ENCODE measurements at places on chromosomes 2 and 18.
A peak's percentile ranks its signal among the peaks of the same experiment; 100 is the strongest.

DNA sequence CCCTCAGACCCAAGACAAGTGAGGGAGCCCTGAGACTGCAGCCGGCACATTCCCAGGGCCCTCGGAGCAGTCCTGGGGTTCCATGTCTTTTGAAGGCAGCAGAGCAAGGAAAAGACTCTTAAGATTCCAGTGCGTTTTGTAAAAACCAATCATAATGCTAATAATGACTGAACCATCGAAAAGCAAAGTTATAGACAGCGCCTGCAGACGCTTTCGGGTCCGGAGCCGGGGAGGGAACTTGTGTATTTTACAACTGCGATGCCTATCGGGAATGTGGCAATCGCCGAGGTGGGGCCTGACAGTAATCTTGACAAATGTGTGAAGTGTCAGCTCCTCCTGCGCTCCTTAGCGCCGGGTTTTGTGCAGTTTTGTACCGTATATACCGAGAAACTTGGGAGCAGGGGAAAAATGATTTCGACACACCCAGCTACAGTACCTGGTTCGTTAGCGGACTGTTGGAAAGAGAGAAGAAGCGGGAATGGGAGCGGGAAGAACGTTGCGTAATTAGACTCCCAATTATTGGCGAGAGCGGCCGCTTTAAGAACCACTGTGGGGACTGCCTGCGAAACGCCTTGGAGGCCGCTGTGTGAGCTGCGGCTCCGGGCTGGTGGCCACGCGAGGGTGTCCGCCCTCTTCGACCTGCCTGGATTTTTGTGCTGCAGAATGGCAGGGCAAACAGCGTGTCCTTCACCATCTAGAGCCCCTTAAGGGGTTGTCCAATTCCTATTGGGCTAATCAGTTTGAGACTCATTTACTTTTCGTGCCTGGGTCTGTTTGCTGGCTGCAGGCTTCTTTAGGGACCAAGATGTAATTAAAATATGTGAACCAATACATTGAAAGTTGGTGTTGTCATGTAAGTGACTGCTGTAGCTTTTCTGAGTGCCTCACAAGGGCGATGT is 2.4 kb downstream of the EPAS1 start:
- DNase-seq = peak; percentile 56

DNA sequence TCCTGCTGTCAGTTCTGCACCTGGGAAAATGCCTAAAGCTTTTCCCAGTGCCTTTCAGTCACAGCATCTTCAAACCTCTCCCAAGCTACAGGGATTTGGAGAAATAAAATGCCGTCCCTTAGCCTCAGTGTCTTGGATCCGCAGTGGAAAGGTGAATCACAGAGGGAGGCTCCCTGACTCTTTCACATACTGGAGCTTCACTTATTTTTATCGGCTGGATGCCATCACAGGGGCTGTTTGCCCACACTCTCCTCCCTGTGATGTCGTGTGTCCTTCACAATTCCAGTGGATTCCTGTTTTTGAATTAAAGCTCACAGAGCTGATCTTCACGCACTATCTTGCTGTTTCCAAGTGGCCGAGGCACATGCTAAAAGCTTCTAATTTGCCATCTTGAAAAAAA is 1303.1 kb upstream of the DDX18 start:
- DNase-seq = no peak

DNA sequence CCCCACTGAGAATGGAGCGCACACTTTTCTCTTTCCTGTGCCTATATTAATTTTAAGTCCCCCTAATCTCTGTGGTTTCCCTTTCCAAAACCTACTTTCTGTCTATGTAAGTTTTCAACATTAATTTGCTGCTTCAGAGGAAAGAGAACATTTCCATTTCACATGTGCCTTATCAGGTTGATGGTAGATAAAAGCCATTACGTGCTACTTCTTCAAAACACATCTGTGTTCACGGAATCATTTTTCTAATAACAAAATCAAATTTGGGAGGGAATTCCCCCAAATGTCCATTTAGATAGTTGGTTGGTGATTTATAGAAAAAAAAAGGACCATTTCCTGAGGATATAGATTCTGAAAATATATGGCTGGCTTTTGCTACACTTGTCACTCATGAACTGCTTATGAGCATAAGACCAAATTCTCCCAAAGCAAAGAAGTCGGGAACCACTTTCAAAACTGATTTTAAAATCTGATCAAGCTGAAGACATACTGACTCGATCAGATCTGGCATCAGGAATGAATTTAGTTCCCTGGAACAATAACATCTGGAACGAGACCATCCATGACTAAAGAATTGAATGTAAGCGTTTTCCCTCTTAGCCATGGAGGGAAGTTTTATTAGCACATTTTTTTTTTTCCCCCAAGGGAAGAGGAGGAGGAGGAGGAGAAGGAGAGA is 8.2 kb downstream of the PTGR3 start:
- DNase-seq = no peak

DNA sequence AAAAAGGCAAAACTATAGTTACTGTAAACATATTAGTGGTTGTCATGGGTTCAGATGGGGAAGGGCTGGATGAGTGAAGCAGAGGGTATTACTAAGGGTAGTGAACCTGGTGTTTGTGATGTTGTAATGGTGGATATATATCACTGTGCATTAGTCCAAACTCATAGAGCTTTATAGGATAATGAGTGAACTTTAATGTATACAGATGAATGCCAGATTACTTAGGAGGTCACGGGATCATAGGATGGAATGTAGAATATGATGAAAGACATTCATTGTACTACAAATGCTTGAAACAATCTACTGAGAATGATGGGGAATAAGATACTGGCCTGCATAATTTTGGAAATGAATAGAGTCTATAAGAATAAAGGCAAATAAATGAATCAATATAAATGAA is 226.7 kb upstream of the ZNF804A start:
- no peak for DNase-seq

- DNase-seq = no peak
Observed at GRCh38 chr2:159075727-159076126, 107.3 kb downstream of the TANC1 start.

DNA sequence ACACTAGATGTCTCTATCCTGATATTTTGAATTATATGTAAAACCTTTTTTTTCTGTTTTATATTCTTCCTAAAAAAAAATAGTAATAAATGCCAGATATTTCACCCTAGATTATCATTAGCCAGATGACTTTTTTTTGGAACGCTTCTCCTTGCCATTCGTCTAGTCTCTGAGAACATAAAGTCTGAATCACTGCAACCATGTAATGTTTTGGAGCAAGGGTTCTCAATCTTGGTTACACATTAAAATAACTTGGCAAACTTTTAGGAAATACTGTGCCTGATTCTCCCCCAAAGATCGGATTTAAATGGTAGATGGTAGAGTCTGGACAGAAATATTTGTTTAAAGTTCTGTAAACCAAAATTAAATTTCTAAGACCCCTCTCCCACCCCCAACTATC is 21.0 kb downstream of the SLC25A52 start:
- no peak for DNase-seq

GRCh38 chr2:102417946-102418345 is 5.0 kb upstream of the IL18RAP start:
- DNase-seq = no peak

DNA sequence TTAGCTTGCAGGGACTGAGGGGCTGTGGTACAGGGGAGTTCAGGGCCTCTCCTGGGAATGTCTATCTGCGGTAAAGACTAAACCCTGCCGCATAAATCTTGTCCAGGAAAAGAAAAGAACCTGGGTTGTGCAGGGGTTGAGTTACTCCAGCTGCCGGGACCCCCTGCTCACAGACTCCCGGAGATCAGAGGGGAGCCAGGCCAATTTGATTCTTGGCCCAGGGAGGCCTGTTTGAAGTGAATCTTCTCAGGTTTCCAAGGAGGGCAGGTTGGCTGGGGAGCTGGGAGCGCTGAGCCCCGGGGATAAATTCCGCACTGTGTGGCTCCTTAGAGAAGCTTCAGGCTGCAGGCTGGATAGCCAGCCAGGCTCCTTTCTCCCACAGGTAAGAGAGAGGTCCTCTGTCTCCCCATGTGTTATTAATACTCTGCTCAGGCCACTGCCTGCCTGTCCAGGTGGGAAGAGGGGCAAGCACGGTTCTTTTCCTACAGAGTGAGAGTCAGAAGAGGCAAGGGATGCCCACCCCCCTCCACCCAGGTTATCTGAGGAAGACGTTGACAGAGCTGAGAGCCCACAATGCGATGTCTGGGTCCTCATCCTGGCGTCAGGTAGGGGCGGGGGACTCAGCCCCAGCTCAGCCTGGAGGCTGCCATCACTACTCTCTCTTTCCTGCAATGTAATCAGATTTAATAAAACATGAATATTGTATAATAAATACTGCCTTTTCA is 82.7 kb downstream of the LONRF2 start:
- DNase-seq = no peak

- DNase-seq = no peak
Observed at GRCh38 chr2:145484448-145485097, 964.7 kb upstream of the ZEB2 start.

DNA sequence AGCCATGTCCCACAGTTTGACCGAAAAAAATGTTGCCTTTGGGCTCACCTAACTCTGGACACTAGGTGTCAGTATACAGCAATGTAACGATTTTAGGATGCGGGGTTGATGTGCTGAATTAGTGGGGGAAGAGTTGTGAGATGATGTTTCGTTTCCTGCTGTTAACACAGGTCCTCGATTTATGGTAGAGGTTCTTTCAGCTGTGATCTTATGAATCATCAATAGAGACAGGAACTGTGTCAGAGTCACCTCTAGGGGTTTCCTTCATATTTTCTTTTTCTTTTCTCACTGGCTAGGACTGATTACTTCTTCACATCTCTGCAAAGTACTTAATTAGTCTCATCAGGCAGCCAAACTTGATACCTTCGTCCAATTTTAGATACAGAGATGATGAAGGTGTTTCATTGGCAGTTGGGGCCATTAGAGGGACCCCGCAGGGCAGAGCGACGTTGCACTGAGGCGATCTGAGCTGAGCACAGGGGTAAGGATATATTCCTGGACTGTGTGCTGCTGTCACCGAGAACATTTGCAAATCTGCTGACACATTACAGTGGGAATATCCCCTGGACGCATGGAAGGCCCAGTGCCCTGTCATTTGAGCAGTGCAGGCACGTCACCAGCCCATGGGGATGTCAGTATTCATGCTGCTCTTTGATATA is 10.2 kb upstream of the MMADHC start:
- DNase-seq = no peak

DNA sequence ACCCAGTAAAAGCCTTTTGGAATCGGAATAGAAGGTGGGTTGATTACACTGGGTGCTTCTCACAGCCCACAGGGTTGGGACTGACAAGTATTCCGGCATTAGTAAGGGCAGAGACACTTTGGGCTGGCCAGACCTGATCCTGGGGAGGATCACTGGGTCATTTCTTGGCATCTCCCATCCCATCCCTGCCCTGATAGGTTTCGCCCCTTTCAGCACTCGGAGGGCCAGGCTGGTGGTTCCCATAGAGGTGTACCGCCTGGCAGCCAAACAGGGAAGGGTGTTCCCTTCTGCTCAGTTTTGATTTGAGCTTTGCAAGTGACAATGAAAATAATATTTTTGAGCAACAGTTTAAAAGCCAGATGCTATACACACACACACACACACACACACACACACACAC is 37.3 kb downstream of the CYP1B1 start:
- DNase-seq = no peak

GRCh38 chr2:161427664-161428587 is 11.8 kb downstream of the TBR1 start:
- peak; percentile 75 for DNase-seq

DNA sequence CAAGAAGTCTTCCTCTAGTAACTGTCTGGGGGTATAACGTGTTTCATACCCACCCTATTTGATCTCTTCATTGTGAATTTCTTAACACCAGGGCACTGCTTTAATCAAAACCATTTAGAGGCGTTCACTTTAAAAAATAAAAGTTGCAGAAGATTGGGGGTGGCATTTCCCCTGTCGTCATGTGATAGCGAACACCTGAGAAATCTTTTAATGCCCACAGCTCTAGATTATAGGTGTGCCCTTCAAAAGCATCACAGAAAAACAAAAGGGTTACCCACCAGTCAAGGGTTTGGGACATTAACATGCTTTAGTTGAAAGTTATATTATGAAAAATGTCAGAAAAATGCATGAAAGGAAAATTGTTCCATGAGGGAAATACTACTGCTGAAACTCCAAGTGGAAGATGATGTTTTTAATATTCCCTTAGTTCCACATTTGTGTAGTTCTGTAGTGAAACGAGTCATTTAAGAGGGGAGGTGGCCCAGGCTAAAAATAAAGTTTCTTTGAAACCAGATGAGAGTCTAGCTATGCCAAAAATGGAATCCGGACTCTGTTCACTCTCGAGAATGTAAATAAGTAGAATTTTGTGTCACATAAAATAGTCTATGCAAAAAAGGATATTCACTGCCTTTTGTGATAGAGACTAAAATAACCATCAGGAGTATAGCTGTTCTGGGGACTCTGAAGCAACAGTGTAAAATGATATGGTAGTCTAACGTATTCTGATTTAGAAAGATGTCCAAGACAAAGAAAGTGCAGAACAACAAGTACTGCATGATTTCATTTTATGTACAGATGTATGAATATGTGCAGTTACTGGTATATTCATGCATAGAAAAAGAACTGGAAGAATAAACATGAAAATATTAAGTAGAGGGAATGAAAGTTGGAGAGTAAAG is 95.3 kb downstream of the TMEM247 start:
- no peak for DNase-seq

GRCh38 chr18:9673296-9674251 is 34.5 kb upstream of the RAB31 start:
- DNase-seq = no peak

DNA sequence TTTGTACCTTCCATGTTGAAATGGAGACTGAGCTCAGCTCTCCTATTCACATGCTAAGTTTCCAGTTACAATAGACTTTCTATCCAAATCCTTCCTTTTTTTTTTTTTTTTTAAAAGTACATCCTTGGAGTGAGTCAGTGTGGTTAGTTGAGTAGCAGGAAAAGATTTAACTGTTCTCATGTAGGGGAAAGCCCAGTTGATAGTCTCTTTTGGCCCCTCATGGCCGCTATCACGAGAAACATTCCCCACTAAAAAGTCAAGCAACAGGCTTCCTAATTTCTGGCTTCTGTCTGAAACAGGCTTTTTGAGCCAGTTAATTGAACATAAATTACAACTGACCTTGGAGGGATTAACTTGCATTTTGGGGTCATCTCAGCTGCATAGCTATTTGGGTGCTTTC is 161.3 kb downstream of the MEIS1 start:
- DNase-seq = no peak

DNA sequence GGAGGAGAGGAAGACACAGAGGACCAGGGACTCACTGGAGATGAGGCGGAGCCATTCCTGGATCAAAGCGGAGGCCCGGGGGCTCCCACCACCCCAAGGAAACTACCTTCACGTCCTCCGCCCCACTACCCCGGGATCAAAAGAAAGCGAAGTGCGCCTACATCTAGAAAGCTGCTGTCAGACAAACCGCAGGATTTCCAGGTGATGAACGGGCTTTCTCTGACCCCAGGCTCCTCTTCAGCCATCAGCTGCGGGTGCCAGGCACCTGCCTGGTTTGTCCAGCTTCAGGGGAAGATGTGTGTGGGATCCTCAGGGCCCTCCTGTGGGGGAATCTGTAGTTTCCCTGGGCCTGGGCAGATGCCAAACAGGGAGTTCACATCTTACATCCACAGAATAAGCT is 60.4 kb downstream of the DYSF start:
- no peak for DNase-seq

GRCh38 chr2:48397846-48398245 is 132.1 kb upstream of the STON1 start:
- no peak for DNase-seq

- DNase-seq = no peak
Observed at GRCh38 chr2:120765678-120766469, 30.2 kb downstream of the GLI2 start.
